Activated T-cell treated with anti-CD3 and anti-CD28 coated beads, Interleukin-2, amount 50 U/mL, for 48 hours (primary cell): ENCODE measurements at places on chromosomes 3 and 15.

GRCh38 chr3:146308682-146309081 lies 57.8 kb upstream of the PLSCR4 start:
- DNase-seq, result no peak

- no peak for DNase-seq
Measured at GRCh38 chr15:40929660-40930429, 705 bp downstream of the DLL4 start.

DNA sequence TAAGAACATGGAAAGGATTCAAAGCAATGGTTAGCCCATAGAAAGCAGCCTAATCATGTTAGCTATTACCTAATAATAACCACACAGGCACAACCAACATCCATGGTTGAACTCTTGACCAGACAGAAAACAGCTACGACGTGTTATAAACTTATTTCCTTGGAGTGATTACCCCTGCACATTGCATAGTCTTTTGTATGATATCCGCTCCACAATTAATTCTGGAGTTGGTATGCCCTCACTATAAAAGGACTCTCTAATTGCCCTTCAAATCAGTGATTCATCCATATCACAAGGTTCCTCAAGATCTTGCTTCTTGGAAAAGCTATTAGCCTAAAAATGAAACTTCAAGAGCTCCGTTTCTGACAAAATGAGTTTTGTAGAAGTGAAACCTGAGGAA lies 117.9 kb downstream of the SYNPR start:
- DNase-seq, result no peak

- no peak for DNase-seq
Measured at GRCh38 chr3:71244826-71245488, 338.6 kb downstream of the FOXP1 start.

- no peak for DNase-seq
Measured at GRCh38 chr15:48419896-48420295, 88.7 kb downstream of the DUT start.

GRCh38 chr3:180492047-180492446 lies 109.9 kb upstream of the TTC14 start:
- DNase-seq, result no peak

DNA sequence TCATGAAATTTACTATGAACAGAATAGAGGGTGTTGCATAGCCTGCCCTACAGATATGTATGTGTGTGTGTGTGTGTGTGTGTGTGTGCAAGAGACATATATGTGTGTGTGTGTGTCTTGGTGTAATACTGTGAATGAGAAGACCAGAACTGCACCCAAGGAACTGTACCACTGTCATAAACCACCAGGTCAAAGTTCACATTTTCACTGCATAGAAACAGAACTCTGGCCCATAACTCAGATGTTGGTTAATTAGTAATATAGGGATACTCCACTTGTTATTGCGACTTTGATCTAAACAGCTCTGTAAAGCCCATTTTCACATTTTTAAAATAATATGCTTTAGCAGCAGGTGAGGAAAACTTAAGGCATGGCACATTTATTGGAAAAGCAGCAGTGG lies 111.8 kb downstream of the IGF2BP2 start:
- no peak for DNase-seq

GRCh38 chr15:70196372-70197316 lies 98.9 kb upstream of the TLE3 start:
- DNase-seq, result peak; percentile 45

DNA sequence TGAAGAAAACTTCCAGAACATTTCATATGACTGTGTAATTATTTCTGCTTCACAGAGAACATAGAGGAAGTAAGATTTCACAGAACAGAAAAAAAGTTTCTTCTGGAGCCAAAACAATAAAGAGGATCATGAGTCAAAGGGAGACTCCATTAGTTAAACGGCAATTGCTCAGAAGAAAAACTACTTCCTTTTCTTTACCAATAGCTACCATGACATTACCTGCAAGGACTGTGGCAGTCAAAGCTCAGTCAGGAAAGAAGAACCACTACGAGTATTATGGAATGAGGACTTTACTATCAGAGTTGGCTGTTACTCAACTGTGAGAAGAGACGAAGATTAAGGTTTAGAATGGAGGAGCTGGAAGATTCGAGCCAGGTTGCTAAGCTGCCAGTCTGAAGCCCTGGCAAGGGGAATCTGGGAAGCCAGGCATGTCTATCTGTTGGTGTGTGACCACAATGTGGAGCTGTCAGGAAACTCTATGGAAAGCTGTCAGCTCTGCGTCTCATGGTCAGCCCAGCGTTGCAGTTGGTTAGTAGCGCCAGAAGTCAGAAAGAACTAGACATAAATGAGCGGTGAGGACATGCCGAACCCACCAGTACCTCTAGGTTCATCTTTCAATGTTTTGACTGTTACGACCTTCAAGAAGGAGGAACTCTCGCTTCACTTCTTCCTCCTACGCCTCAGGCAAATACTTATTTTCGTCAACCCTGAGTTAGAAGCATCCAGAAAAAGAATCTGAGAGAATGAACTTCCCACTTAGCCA lies 604.3 kb downstream of the FGF12 start:
- no peak for DNase-seq

DNA sequence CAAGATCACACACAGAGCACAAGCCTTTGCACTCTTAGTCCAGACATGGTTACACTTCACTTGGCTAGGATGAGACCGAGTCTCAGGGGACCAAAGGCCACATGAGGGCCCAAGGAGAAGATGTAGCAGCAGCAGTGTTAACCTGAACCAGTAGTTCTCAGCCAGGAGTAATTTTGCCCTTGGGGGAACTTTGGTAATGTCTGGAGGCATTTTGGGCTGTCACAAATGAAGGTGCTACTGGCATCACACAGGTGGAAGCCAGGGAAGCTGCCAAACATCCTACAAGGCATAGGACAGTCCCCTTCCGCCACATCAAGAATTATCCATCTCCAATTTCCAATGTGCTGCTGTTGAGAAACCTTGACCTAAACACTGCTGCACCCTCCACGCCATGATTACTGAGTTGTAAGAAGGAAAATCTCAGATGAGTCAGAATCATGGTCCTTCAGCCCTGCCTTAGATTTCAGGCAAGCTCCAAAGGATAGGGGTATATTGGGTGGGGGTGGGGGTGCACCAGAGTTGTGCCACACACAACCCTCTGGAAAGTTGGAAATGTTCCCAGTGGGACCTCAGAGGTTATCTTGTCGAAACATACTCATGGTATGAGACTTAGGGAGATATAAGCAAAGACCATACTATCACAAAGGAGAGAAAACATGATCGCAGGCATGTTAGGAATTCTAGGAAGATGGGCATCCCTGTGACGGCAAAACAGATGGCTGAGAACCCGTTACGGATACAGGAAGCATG lies 36.2 kb downstream of the SEMA5B start:
- no peak for DNase-seq

DNA sequence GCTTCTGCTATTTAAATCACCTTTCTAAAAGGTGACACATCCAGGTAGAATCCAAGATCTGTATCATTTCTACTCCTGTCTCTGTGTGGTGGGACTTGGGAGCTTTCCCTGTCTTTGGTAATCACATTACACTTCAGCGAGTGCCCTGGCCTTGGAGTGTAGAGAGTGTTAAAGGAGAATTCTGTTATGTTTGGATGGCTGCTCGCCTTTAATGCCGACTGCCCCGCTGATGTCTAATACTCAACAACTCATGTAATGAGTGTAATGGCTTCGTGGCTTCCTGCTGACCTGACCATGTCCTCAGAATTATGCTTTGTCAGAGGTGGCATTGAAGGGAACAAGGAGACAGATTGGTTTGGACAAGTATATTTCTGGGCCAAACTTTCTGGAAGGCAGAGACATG lies 66.3 kb upstream of the LRTM1 start:
- DNase-seq, result no peak

- DNase-seq, result no peak
Measured at GRCh38 chr15:57477736-57478522, 101.6 kb downstream of the CGNL1 start.

DNA sequence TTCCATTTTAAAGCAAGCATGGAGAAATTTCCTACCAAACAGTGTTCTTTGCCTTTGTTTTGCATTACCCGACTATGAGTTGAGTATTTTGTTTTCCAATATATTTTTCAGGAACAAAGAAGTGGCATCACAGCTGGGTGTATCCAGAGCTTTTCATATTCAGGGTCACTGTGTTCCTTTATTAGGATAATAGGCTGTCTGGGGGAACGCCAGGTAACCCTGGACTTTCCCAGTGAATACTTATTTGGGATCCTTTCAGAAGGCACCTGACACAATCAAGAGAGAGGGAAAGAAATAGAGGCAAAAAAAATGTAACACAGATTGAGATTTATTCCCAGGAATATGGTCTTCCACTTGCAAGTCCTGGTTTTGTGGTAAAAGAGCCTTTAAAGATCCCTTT lies 44.4 kb downstream of the PAQR5 start:
- no peak for DNase-seq

- no peak for DNase-seq
Measured at GRCh38 chr3:128067489-128067888, 15.3 kb downstream of the SEC61A1 start.

- DNase-seq, result no peak
Measured at GRCh38 chr3:188482929-188483328, 329.0 kb downstream of the LPP start.

DNA sequence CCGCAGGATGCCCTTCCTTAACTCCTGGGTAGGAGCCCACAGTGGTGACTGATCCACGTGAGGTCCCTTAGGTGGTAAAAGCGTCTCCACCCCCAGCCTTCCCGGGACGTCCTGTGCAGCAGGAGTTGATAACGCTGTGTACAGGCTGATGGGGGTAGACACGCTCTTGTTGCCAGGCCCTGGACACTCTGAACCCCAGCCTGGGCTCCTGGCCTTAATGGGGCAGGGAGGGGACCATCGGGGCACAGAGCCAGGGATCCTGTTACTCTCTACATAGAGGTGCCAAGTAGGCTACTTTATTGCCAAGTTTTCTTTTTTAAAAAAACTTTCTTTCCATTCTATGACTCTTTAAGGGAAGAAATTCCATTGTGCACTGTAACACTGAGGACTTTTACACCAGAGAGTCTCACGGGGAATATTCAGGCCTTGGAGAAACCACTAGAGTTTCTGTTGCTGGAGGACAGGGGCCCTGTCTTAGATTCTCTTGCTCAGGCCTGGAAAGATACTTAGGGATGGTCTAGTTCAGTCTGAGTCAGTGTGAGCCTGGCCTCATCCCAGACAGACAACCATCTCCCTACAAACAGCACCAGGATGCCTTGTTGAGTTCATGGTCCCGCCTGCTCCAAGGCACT lies 104.3 kb upstream of the RNU6-1 start:
- DNase-seq, result no peak

- no peak for DNase-seq
Measured at GRCh38 chr15:36251450-36251849, 328.0 kb upstream of the CDIN1 start.

DNA sequence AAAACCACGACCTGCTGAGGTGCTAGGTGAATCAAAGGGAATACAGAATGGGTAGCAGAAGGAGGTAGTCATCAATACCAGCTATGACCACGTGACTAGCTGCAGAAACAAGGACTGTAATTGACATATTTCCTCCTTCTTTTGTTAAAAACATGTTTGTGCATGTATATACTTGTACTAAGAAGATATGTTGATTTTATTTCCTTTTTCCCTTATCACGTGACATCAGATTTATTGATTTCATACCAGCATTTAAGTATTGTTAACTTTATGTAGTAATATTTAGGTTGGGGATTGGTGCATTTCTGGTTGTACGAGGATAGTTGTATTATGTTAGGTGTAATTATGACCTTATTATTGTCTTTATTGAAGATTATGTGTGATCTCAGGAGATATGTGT lies 36.2 kb downstream of the PEX5L start:
- DNase-seq, result no peak

- no peak for DNase-seq
Measured at GRCh38 chr15:94300612-94301011, 69.3 kb downstream of the MCTP2 start.

- no peak for DNase-seq
Measured at GRCh38 chr3:155069729-155070128, 10.4 kb upstream of the MME start.

DNA sequence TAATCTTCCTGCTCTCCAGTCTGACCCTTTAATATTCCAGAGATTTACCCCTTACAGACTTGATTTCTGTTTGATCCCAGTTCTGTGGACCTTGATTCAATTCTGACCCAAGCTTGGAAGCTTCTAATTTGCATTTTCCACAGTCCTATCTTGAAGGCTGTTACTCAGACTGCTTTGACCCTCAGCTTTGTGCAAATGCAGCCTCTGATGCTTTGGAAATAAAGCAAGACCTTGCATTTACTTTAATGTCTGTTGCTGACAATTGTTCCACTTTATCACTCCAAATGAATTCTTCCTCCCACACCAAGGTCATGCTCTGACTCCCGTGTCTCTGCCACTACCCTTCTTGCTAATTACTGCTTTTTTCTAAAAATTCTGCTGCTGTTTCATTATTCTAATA lies 886.0 kb downstream of the TUSC7 start:
- no peak for DNase-seq

GRCh38 chr3:149145974-149146373 lies 16.5 kb downstream of the HPS3 start:
- DNase-seq, result no peak

DNA sequence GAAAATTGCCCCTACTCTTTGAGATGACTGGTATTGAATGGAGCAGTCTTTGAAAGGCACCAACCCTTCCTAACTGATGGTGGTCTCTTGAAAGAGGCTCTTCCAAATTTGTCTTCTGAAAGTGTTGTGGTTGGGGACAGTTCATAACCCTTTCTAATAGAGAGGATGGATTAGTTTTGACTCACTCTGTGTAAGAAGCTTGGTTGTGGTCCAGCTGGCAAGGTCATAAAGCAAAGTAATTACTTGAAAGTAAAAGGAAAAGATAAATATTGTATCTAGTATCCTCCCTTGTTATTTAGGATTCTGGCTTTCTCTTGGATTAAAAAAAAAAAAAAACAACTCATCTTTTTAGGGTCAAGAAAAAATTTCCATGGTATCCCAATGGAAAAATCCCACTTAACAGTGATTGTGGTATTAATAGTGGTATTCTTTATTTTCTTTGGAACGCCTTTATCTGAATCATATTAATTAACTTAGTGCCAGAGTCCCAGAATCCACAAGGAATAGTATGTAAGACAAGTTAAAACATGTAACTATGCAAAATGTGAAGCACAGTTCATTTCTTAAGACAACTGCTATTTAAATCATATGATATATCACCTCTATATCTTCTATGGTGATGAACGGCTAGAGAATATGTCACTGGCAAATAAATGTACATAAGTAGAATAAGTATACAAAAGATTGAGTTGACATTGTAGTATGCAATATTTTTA lies 469.3 kb upstream of the CDIN1 start:
- no peak for DNase-seq

DNA sequence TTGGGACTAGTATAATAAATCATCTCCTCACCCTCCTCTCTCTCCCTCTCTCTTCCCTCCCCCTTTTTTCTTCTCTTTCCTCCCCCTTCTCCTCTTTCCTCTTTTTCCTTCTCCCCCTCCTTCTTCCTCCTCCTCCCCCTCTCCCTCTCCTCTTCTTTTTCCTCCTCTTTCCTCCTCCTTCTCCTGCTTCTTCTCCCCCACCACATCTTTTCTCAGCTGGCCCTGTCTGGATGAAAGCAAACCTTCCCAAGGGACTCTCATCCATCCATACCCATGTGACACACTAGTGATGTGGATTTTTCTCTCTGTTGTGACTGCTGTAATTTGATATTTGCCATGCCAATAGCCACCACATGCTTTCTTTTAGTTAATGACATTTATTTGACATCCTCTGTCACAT lies 127.2 kb downstream of the EBLN2 start:
- DNase-seq, result no peak
